Pancreas (tissue), 10 donors: ENCODE measurements at places on chromosomes 4 and X. TPM values are rescaled to one million over a fixed set of nuclear protein-coding genes. Genes with fewer than 3 reads are reported as not detected.

UCP1 gene
- total RNA-seq = not detected

PPEF2 gene
- not detected for total RNA-seq

GRCh38 chr4:91220315-91220714 lies 1083.5 kb upstream of the GRID2 start:
- no peak for DNase-seq
- H3K4me3 ChIP-seq = no peak overlapping the region
- no peak overlapping the region for H3K27ac ChIP-seq
- H3K36me3 ChIP-seq = no peaks in the 10 kb centered on the region
- H3K27me3 ChIP-seq = no peaks in the 10 kb centered on the region

- no peak overlapping the region for H3K27ac ChIP-seq
- no peak for DNase-seq
- no peaks in the 10 kb centered on the region for H3K27me3 ChIP-seq
- no peaks in the 10 kb centered on the region for H3K4me1 ChIP-seq
- H3K36me3 ChIP-seq = no peaks in the 10 kb centered on the region
These were observed 342.3 kb upstream of the GRID2 start for GRCh38 chr4:91961504-91961903.

GRCh38 chr4:142671516-142671915 lies 174.6 kb downstream of the INPP4B start:
- no peaks in the 10 kb centered on the region for H3K36me3 ChIP-seq
- no peaks in the 10 kb centered on the region for H3K4me1 ChIP-seq
- H3K27me3 ChIP-seq = no peaks in the 10 kb centered on the region
- no peak overlapping the region for H3K27ac ChIP-seq

- no peak overlapping the region for H3K4me3 ChIP-seq
- H3K36me3 ChIP-seq = no peaks in the 10 kb centered on the region
- H3K4me1 ChIP-seq = no peaks in the 10 kb centered on the region
These were observed 251.9 kb downstream of the PAPSS1 start for GRCh38 chr4:107468156-107468555.

- DNase-seq = no peak
- no peaks in the 10 kb centered on the region for H3K36me3 ChIP-seq
- H3K27me3 ChIP-seq = peaks cover 3% of the 10 kb centered on the region
- no peak overlapping the region for H3K4me3 ChIP-seq
- peaks cover 11% of the 10 kb centered on the region for H3K4me1 ChIP-seq
These were observed 3.9 kb downstream of the PCDH10 start for GRCh38 chr4:133152831-133153481.

GRCh38 chr4:119080721-119081541 lies 54.7 kb upstream of the MYOZ2 start:
- no peak overlapping the region for H3K27ac ChIP-seq
- no peaks in the 10 kb centered on the region for H3K27me3 ChIP-seq
- H3K4me3 ChIP-seq = no peak overlapping the region
- no peaks in the 10 kb centered on the region for H3K36me3 ChIP-seq
- no peak for DNase-seq

CTSO gene
- 5.8 TPM for total RNA-seq

DNA sequence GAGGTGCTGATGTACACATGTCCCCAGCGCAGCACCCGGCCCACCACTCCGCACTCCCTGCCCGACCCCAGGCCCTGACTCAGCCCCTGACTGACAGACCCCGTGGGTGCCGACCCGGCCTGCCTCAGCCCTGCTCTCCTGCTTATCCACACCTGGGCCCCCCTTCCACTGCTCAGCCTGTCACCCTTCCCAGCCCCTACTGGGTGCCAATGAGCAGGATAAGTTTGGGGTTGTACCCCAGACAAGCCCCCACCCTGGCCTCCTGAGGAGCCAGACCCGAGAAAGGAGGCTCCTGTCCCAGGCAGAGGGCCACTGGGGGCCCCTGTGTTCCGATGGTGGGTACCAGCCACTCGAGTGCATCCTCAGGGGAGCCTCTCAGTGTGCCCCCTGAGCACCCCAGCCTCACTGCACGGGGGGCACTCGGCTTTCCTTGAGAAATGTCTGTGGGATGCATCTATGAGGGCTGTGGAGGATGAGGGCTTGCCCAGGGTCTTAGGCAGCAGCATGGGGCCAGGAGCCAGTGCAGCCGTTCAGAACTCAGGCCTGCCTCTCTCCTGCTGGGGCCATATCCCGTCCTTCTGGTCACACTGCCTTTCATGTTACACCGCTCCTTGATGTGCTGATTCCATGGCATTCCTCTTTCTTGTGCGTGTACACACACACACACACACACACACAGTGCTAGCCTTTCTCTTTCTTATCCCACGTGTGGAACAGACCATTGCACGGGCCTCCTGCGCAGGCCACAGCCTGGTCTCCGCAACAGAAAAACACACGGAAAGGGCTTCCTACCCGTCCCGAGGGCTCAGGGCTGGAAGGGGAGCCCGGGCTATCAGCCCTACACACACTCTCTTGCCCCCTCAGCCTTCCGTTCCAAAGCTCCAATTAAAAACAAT lies 220.1 kb upstream of the PSAPL1 start:
- no peak overlapping the region for H3K27ac ChIP-seq
- H3K36me3 ChIP-seq = no peaks in the 10 kb centered on the region
- no peaks in the 10 kb centered on the region for H3K27me3 ChIP-seq
- H3K4me3 ChIP-seq = no peak overlapping the region
- no peak for DNase-seq

GRCh38 chrX:130055899-130056298 lies 54.4 kb downstream of the ELF4 start:
- H3K27me3 ChIP-seq = no peaks in the 10 kb centered on the region
- no peak for DNase-seq
- H3K4me1 ChIP-seq = no peaks in the 10 kb centered on the region
- no peak overlapping the region for H3K4me3 ChIP-seq
- H3K36me3 ChIP-seq = no peaks in the 10 kb centered on the region

- no peaks in the 10 kb centered on the region for H3K4me1 ChIP-seq
- H3K36me3 ChIP-seq = no peaks in the 10 kb centered on the region
- DNase-seq = no peak
- no peak overlapping the region for H3K27ac ChIP-seq
- no peak overlapping the region for H3K4me3 ChIP-seq
These were observed 87.3 kb upstream of the DHRSX start for GRCh38 chrX:2588049-2588448.

DNA sequence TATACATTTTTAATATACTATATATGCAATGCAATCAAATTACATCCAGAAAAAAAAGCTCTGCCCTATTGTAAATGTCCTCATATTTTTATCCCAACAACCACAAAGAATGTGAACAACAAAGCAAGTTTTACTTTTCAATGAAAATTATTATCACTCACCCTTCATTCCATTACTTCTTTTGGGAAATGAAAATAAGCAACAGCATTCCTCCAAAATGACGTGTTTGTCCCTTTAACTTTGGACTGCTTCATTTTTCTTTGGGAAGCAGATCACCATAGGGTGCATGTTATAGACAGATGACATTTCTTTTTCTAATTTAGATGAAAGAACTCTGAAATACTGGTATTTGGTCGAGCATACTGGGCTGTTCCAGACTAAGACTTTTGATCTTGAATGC lies 667.1 kb upstream of the BOD1L1 start:
- no peaks in the 10 kb centered on the region for H3K4me1 ChIP-seq
- no peak overlapping the region for H3K27ac ChIP-seq

PABPC5 gene
- total RNA-seq = 0.20 TPM

- H3K4me1 ChIP-seq = no peaks in the 10 kb centered on the region
- H3K4me3 ChIP-seq = no peak overlapping the region
- no peak for DNase-seq
- H3K27me3 ChIP-seq = no peaks in the 10 kb centered on the region
- no peaks in the 10 kb centered on the region for H3K36me3 ChIP-seq
- no peak overlapping the region for H3K27ac ChIP-seq
These were observed 18.4 kb upstream of the CWH43 start for GRCh38 chr4:48967631-48968030.

GRCh38 chrX:117835034-117835433 lies 281.6 kb downstream of the KLHL13 start:
- no peak for DNase-seq
- H3K36me3 ChIP-seq = no peaks in the 10 kb centered on the region
- no peaks in the 10 kb centered on the region for H3K27me3 ChIP-seq
- no peak overlapping the region for H3K4me3 ChIP-seq
- H3K4me1 ChIP-seq = no peaks in the 10 kb centered on the region
- H3K27ac ChIP-seq = no peak overlapping the region

TMEM156 gene
- 0.70 TPM for total RNA-seq

GRCh38 chrX:107905366-107905765 lies 76.8 kb downstream of the TEX13B start:
- H3K27me3 ChIP-seq = no peaks in the 10 kb centered on the region
- no peaks in the 10 kb centered on the region for H3K36me3 ChIP-seq
- H3K4me3 ChIP-seq = no peak overlapping the region

MGAT4D gene
- total RNA-seq = 0.43 TPM

DNA sequence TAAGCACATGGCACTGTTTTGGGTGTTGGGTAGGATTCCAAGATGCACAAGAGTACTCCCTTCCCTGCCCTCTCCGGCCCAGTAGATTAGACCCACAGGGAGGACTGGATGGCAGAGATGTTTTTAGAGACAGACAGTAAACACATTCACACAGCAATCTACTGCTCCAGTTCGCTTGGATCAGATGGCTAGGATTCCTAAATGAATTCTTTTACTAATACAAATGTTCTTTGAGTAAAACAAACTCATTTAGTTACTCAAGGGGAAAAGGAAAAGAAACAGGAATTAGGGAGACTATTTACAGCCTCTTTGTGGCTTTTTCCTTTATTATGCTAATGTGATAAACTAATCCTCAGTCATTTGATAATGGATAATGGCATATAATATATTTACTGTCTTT lies 5.9 kb downstream of the SNX25 start:
- H3K27ac ChIP-seq = no peak overlapping the region
- no peak overlapping the region for H3K4me3 ChIP-seq
- no peak for DNase-seq

GRCh38 chr4:5096261-5096660 lies 45.0 kb downstream of the STK32B start:
- no peaks in the 10 kb centered on the region for H3K36me3 ChIP-seq
- H3K27me3 ChIP-seq = no peaks in the 10 kb centered on the region
- no peaks in the 10 kb centered on the region for H3K4me1 ChIP-seq
- H3K4me3 ChIP-seq = no peak overlapping the region

GRCh38 chr4:25592736-25593135 lies 62.9 kb upstream of the SLC34A2 start:
- no peak for DNase-seq
- peak overlapping the region; percentile 36 for H3K27ac ChIP-seq
- no peaks in the 10 kb centered on the region for H3K27me3 ChIP-seq
- no peaks in the 10 kb centered on the region for H3K4me1 ChIP-seq

- H3K27me3 ChIP-seq = no peaks in the 10 kb centered on the region
- DNase-seq = no peak
- no peaks in the 10 kb centered on the region for H3K4me1 ChIP-seq
- H3K27ac ChIP-seq = no peak overlapping the region
These were observed 12.4 kb downstream of the TENM3 start for GRCh38 chr4:182255441-182256190.
